ENCODE measurements at places on chromosomes 7 and 10. TPM values are rescaled to one million over a fixed set of nuclear protein-coding genes. Genes with fewer than 3 reads are reported as not detected.
A peak's percentile ranks its signal among the peaks of the same experiment; 100 is the strongest.

LRRN3 gene
- 9.6 TPM for total RNA-seq

IDE gene
- total RNA-seq = 33.6 TPM

DNA sequence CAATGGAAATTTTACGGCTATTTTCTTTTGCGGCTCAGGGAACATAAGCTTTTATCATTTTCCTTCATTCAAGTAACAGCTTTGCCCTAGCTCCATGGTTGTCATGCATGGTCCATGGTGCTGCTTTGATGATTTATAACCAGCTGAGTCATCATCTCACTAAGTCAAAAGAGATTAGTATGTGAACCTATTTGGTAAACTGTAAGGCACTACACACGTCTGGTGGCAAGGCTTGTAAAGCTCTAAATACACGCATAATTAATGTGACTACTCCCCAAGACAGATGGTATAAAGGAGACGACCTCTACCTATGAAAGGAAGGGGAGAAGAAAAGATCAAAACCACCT lies 340.2 kb downstream of the KCNMA1 start:
- no peak for ATAC-seq

DNA sequence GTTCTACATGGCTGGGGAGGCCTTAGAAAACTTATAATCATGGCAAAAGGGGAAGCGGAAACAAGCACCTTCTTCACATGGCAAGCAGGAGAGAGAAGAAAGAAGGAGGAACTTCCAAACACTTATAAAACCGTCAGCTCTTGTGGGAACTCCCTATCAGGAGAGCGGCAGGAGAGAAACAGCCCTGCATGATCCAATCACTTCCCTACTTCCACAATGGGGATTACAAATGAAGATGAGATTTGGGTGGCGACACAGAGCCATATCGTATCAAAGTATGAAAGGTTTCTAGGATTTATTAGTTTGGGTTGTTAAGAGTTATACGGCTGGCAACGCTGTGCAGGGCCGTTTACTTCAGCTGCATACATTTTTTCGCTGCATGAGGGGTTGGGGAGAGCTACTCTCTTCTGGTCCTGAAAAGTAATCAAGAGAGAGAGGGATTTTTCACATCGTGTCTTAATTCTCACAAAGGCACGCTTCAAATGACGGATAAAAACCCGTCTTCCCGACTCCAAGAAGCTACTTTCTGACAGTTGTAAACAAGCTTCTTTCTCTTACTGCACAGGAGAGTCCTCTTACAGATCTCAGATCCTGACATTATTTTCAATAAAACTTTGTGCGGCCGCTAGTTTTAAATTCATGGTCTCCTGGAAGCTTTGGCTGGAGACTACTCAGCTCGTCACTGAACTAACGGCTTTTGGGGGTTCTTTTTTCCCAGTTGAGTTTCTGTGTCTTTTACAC lies 751 bp upstream of the GTPBP10 start:
- peak; percentile 18 for ATAC-seq

TRIM4 gene
- total RNA-seq = 29.9 TPM

DNA sequence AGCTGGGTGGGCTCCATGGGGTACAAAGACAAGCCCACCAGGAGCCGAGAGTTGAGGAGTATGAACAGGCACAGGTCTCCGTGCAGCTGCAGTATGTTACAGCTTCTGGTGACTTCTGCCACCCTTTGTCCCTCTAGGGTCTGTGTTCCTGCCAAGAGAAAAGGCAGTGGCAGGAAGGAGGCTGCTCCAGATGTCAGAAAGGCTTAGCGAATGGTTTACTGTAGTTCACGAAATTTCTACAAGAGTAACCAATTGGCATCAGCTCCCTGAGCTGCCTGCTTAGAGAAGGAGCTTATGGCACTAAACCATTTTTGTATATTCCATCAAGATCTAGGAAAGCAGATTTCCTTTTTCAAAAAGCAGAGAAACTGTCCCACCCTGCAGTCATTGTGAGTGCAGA lies 48.2 kb upstream of the TMEM72 start:
- no peak for ATAC-seq

FRAT1 gene
- total RNA-seq = 1.5 TPM

CDC14C gene
- not detected for total RNA-seq

- ATAC-seq = no peak
Observed at GRCh38 chr7:72268090-72268489, 144.0 kb downstream of the CALN1 start.

DNA sequence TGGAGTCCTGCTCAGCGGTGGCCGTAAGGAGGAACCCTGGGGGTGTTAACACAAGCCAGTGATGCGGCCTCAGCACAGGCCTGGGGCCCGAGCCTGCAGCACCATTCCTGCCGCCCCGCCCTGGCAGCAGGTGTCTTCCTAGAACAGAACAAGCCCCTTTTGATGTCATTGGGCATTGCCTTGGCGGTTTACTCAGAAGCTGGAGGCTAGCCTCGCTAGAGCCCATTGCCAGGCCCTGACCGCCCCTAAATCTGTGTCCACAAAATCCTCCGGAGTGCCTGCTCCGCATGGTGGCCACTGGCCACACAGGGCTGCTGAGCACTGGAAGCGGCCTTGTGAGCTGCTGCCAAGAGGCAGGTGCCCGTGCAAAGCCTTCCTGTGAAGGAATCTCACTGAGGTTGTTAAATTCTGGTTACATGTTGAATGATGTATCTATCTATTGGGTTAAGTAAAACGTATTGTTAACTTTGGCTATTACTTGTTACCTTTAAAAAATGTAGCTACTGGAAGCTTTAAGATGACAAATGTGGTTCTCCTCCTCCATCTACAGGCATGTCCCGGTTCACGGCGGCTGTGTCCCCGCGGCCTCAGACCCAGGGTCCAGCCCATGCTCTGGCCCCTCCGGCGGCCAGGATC lies 1.2 kb upstream of the INPP5A start:
- ATAC-seq = no peak

DNA sequence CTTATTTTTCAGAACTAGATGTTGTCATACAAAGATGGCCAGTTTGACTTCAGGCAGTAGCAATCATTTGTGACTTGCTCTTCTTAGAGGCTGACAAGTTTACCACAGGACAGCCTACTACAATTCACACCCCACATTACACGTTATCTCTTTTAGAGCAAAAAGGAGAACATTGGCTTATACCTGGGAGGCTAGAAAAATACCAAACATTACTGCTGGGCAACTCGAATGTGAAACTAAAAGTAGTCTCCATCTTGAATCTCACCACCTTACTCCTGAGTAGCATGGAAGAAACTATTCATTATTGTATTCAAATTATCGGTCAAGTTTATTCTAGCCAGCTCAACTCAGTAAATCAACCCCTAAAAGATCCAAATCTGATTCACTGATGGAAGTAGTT lies 90.7 kb upstream of the TMEM26 start:
- no peak for ATAC-seq

GRCh38 chr7:29231671-29232232 lies 37.2 kb downstream of the CHN2 start:
- no peak for ATAC-seq

DNA sequence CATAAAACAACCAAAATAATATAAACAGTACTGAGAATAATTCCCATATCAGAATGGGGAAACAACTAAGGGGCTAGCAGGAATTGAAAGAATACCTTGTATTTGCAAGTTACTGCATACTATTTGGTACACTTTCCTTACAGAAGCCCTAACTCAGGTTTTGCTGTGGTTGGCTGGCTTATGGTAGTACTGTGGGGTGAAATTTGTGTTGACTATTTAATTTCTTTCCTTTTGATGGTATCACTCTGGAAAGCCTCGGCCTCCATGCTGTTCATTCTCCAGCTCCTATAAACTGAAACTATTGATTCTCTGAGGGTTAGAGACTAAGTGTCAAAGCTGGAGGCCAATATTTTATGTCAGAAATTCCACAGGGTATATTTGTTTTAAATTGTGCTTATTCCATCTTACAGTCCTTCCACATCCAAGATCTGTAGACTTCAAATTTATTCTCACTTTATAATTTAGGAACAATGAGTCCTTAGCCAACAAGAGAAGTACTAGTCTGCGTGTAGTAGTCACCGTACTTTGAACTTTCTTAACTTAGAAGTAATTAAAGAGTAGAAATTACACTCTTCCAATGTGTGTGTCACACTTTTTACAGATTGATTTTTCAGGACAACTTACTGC lies 13.4 kb downstream of the SKIDA1 start:
- ATAC-seq = no peak

GLCCI1 gene
- total RNA-seq = 29.1 TPM

- ATAC-seq = no peak
Observed at GRCh38 chr10:124716369-124716768, 27.8 kb downstream of the FAM53B start.

GRM8 gene
- not detected for total RNA-seq

LRRD1 gene
- 0.19 TPM for total RNA-seq

- ATAC-seq = no peak
Observed at GRCh38 chr10:63456437-63457210, 9.2 kb downstream of the JMJD1C start.

DNA sequence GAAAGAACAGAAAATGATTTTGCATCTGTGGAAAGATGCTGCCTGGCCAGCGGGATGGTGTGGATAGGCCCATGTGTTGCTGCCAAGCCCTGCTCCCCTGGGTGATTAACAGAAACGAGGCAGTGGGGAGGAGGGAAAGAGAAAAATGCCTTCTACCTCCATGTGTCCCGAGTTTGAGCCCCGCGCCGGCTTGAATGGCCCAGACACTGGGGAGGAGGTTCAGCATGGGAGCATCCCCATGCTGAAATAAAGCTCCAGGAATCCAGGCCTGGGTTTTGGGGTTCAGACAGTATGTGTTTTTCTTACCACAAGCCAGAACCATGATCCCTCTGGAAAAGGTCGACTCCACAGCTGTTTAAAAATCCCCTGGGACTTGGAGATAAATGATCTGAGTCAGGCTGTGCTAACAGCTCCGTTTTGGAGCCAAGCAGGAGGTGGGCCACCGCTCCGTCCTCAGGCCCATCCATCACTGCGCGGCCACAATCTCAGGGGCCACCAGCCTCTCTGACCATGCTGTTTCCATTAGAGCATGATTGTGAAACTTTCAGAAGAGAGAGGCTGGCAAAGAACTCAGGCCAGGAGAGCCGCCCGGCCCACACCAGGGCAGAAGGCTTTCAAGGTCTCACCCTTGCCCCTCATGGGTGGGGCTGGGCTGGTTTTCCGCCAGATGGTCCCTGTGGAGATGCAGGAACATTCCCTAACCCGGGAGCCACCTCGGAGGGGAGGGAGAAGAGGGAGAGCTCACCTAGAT lies 299.7 kb downstream of the ZEB1 start:
- ATAC-seq = no peak

- ATAC-seq = peak; percentile 1
Observed at GRCh38 chr7:149228831-149229471, 10.5 kb upstream of the ZNF212 start.

DNA sequence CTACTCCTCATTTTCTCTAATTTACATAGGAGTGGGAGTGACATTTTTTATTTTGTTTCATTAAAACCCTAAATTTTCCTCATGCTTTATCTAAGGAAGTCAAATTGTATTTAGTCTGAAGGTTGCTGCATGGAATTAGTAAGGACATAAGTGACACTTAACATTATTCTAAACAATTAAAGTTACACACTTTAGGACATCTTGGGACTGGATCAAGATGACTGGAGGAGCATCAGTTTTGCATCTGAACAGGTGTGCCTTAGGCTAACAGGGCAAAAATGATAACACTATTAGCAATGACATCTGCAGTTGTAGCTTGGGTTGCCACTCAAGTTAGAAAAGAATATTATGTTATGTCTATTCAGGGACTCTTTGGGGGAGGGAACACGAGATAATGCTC lies 199.4 kb downstream of the HDAC9 start:
- no peak for ATAC-seq

- ATAC-seq = no peak
Observed at GRCh38 chr7:158123753-158124152, 463.9 kb downstream of the PTPRN2 start.

- peak; percentile 81 for ATAC-seq
Observed at GRCh38 chr10:27680691-27681605, 64.7 kb downstream of the MKX start.

SPAM1 gene
- total RNA-seq = not detected

DNA sequence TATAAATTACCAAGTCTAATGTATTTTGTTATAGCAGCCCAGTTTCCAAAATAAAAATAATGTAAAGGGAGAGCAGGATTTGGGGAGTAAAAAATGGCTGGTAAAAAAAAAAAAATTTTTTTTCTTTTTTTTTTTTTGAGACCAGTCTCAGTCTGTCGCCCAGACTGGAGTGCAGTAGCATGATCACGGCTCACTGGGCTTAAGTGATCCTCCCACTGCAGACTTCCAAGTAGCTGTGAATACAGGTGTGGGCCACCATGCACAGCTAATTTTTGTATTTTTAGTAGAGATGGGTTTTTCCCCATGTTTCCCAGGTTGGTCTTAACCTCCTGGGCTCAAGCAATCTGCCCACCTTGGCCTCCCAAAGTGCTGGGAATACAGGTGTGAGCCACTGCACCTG lies 4.8 kb upstream of the LSM8 start:
- no peak for ATAC-seq

ZNF107 gene
- 23.4 TPM for total RNA-seq

MYL10 gene
- not detected for total RNA-seq

- no peak for ATAC-seq
Observed at GRCh38 chr7:44067064-44067951, 1.9 kb upstream of the PGAM2 start.

FOXP2 gene
- total RNA-seq = not detected

DNA sequence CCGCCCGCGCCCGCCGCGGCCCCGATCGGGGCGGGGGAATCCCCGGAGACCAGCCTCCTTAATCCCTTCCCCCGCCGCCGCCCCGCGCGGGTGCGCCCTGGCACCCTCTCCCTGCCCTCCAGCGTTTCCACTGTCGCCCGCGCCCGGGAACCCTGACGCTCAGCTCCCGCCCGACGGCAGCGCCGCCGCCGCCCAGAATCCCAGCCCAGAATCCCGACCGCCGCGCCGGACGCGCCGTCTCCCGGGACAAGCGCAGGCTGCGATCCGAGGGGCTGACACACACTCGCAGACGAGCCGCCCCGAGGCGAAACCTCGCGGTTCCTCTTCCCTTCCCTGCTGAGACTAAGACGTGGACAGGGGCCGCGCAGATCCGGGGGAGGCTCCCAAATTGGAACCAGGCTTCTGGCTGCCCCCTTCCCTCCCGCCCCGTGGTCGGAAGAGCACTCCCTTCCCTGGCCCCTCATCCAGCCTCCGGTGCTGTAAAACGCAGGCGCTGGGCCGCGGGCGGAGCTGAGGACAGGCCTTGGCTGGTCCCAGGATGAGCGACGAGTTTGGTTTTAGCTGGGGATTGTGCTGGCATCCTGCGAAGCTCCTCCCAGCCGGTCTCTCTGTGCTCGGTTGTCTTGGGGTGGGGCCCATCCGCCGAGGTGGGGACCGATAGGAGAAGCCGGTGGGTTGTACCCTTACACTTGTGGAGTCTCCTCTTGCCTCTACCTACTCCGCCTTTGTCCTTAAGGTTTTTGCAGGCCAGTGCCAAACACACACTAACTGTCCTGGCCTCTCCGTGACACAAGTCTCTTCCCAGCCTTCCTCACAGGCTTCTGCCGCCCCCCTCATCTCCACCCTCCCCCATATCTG lies 1.1 kb downstream of the MARVELD1 start:
- peak; percentile 38 for ATAC-seq

- ATAC-seq = no peak
Observed at GRCh38 chr10:101007099-101007711, 7.6 kb downstream of the LZTS2 start.

NEURL1 gene
- 2.1 TPM for total RNA-seq

All from activated T-helper 17 cell treated with anti-CD3 and anti-CD28 coated beads, Interleukin-2, amount 50 U/mL, for 72 hours (primary cell).